Activated naive CD8-positive, alpha-beta T cell treated with anti-CD3 and anti-CD28 coated beads, Interleukin-2, amount 10 ng/mL, durations not matched to agents 7 days and 5 days (primary cell): ENCODE measurements at places on chromosomes 5 and 9. TPM values are rescaled to one million over a fixed set of nuclear protein-coding genes. Genes with fewer than 3 reads are reported as not detected.

- DNase-seq = no peak
Measured at GRCh38 chr5:96149021-96149420, 187.4 kb upstream of the ELL2 start.

C9orf153 gene
- 0.30 TPM for total RNA-seq

- DNase-seq = no peak
Measured at GRCh38 chr9:108033976-108034964, 544.7 kb upstream of the KLF4 start.

GRCh38 chr5:33649549-33650482, 209.1 kb downstream of the TARS1 start:
- no peak for DNase-seq

DNA sequence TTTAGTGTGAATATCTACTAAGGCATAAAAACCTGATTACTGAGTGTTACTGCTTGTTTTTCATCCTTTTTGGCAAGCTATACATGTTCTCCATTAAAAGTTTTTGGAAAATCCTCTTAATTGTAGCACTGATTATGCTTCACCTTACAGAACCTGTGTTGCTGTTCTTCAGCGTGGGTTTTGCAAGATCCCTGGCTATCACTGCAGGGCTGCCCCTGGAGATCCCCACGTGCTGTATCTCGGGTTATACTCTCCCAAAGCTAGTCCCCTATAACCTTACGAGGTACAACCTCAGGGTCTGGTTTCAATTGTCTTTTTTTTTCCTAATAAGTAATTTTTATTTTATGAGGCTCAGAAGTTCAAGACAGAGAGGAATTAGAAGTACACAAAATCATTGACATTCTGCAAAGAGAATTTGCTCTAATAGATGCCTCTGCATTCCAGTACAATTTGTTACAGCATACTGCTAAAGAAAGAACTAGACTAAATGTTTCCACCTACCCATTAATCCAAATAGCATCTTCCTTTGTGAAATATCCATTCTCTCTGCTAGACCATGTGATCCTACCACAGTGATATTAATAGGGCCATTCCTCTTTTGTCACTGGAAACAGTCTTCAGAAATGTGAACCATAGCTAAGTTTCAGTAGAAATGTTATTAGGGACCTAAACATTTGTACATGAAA, 25.8 kb upstream of the CAMK4 start:
- no peak for DNase-seq
